ENCODE measurements at places on chromosomes 13 and 19. TPM values are rescaled to one million over a fixed set of nuclear protein-coding genes. Genes with fewer than 3 reads are reported as not detected.

ZNF492 gene
- polyA plus RNA-seq = 0.14 TPM

CATSPERD gene
- polyA plus RNA-seq = not detected

SERTAD3 gene
- polyA plus RNA-seq = 16.1 TPM

IGFL2 gene
- not detected for polyA plus RNA-seq

C1QTNF9B gene
- 0.63 TPM for polyA plus RNA-seq

B3GLCT gene
- 2.3 TPM for polyA plus RNA-seq

Measured in AG04450 (cell line).